ENCODE measurements at places on chromosomes 5 and 9.

GRCh38 chr9:121133104-121133816 lies 58.5 kb downstream of the CNTRL start:
- H3K27ac ChIP-seq = no peak overlapping the region
- no peaks in the 10 kb centered on the region for H3K27me3 ChIP-seq
- no peak overlapping the region for H3K4me3 ChIP-seq
- H3K36me3 ChIP-seq = no peaks in the 10 kb centered on the region

DNA sequence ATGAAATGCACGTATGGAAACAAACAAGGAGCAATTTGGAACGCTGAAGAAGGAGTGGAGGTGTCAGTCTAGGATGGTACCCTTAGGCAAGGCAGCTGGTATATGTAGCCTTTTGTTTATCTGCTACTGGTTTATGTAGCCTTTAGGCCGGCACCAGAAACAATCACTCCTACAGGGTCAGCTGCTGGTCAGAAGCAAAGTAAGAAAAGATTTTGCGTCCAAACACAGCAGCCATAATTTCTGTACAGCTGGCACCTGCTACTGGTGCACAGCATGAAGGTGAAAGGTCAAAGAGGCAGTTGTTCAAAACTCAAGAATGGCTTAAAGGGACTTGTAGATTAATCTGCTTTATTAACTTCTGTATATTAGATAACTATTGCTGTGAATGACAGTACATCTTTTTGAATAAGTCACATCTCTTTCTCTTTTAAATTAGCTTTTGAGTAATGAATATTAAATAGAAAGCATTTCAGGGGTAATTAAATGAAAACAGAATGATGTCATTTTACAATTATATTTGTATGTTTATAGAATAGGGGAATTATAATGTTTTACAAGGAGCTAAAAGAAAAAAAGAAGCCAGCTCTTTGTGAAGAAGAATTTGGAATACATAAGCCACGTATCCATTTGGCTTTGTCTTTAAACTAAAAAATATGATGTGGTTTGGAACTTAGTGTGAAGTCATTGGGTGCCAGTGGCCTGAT lies 33.1 kb upstream of the TLX3 start:
- H3K36me3 ChIP-seq = no peaks in the 10 kb centered on the region
- no peak overlapping the region for H3K27ac ChIP-seq
- no peak overlapping the region for H3K4me3 ChIP-seq
- DNase-seq = no peak

DNA sequence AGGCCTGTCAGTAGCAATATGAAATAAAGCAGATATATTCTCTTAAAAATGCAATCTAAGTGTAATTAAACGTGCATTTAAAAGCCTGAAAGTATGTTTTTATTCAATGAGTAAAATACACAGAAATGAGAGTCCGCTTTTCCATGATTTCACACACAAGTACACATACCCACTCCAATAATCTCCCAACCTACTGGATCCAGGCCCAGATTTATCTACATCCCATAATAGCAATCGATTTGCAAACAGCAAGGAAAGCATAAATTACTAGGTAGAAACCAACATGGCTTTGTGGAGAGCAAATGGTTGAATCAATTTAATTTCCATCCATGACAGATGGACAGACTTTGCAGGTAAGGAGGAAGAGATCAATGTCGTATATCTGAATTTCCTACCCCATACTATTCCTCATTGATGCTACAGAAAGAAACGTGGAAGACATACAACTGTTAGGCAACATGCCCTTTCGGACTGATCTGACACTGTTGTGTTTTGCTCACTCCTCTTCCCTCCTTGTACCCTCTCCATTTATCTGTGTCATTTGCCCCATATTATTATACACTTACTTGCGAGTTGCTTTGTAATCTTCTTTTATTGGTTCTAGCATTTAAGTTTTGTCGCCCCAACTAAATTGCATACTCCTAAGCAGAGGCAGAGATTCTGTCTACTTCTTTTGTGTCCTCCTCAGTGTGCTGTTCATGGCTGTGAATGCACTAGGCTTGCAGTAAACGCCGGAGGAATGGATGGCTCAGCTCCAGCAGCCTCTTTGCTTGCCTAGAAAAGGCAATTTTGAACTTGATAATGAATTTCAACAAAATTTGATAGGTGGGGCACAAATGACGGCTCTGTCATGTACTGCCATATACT lies 133.6 kb downstream of the NFIB start:
- no peaks in the 10 kb centered on the region for H3K36me3 ChIP-seq
- no peak overlapping the region for H3K27ac ChIP-seq
- DNase-seq = no peak
- H3K4me3 ChIP-seq = no peak overlapping the region

- H3K36me3 ChIP-seq = peaks cover 64% of the 10 kb centered on the region
- H3K27me3 ChIP-seq = no peaks in the 10 kb centered on the region
- H3K4me3 ChIP-seq = no peak overlapping the region
Measured at GRCh38 chr5:14342306-14342705, 199.2 kb downstream of the TRIO start.
